ENCODE measurements at places on chromosomes 11 and 22.

DNA sequence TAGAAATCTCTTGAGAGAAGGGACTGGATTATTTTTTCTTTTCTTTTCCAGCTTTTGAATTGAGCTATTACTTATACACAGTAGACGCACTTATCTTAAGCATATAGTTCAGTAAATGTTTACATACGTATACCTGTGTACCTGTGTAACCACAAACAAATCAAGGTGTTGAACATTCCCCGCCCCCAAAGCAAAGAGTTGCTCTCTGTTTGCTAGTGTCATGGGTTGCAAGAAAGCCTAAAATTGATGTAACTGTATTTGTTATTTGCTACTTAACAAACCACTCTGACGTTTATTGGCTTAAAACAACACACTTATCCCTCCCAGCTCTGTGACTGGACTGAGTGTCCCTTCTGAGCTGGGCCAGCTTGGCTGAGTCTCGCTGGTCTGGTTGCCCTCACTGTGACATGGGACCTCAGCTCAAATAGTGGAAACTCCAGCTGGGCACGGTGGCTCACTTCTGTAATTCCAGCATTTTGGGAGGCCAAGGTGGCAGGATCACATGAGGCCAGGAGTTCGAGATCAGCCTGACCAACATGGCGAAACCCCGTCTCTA is 25.4 kb upstream of the CABP2 start:
- DNase-seq: no peak

DNA sequence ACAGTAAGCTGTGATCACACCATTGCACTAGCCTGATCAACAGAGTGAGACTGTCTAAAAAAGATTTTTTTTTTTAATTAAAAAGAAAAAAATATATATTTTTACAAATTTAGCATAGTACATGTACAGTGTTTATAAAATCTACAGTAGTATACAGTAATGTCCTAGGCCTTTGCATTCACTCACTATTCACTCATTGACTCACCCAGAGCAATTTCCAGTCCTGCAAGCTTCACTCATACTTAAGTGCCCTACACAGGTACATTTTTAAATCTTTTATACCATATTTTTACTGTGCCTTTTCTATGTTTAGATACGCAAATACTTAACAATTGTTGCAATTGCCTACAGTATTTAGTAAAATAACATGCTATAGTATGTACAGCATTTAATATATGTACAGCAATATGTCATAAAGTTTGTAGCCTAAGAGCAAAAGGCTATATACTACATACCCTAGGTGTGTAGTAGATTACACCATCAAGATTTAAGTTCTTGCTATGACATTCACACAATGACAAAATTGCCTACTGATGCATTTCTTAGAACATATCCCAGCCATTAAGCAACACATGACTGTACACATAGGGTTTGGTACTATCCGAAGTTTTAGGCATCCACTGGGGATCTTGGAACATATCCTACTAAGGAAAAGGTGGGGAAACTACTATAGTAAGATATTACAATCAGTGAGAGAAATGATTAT is 22.8 kb downstream of the PIK3C2A start:
- DNase-seq: no peak

DNA sequence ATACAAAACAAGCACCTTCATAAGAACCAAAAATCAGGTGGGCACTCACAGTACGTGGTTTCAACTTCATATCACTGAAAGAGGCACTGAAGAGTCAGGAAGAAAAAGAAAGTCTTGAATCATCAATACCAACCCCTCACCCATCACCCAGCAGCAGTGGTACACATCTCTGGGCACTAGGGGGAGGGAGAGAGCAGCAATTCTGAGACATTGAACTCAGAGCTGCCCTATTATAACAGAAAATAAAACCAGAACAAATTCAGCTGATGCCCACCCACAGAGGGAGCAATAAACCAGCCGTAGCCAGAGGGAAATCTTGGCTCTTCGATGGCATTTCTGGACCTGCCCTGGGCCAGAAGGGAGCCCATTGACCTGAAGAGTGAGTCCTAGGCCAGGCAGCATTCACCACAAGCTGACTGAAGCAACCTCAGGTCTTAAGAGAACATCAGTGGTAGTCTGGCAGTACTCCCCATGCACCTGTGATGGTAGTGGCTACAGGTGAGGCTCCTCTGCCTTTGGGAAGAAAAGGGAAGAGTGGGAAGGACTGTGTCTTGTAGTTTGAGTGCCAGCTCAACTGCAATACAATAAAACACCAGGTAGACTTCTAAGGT is 42.2 kb upstream of the FAM181B start:
- DNase-seq: peak; percentile 49

DNA sequence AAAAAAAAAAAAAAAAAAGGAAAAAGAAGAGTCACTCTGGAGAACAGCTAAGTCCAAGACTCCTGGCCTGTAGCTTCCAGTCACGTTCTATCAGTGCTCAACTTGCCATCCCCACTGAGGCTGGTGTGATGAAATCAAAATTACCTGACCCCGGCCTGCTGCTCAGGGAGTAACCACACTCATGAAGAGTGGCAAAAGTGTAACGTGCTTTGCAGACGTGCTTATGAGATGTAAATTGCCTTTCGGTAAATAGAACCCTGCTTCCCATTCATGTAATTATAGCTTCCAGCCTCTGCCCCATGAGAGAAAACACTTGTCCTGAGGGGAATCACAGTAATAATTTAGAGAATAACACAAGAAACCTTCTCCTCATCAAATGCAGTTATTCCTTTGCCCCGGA is 28.2 kb upstream of the CHKA start:
- DNase-seq: no peak

GRCh38 chr11:122317305-122317704 is 201.3 kb upstream of the BLID start:
- DNase-seq: no peak

- no peak for DNase-seq
Measured at GRCh38 chr11:36929401-36929800, 331.4 kb upstream of the RAG2 start.

DNA sequence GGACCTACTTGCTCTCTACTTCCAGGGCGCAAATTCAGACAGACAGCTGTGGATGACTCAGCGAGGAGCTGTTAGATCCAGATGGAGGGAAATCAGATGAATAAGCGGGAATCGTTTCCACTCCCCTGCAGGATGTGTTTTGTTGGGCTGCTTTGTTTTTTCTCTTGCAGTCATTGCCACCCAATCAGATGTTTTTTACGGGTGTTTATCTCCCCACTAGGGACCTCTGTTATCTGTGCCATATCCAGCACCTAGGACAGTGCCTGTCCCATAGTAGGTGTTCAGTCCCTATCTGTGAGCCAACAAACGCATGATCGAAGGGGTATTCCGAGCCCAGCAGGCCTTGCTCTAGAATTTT is 51.1 kb upstream of the PARVG start:
- no peak for DNase-seq

- DNase-seq: no peak
Measured at GRCh38 chr11:57430952-57431351, 4.0 kb upstream of the SLC43A3 start.

Data from GM20000 (cell line).